Stomach (tissue), 19 donors: ENCODE measurements at places on chromosomes 5 and 9. TPM values are rescaled to one million over a fixed set of nuclear protein-coding genes. Genes with fewer than 3 reads are reported as not detected.

DNA sequence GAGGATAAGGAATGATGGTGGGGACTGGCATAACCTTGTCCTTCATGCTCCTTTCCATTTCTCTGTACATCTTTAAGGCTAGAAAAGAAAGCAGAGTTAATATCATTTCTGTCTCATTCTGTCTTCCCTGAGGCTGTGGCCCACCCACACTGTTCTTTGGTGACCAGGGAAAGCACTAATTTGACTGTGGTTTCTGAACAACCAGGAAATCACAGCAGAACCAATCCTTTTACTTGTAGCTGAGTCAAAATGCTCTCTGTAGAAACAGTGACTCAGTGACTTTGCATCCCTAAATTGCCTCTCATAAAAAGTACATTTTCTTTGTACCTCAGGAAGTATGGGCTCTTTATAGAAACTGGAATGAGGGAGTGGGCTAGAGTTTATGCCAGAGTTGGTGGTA is 28.1 kb downstream of the IL33 start:
- H3K27me3 ChIP-seq = no peaks in the 10 kb centered on the region
- DNase-seq = no peak
- H3K4me3 ChIP-seq = no peak overlapping the region
- H3K36me3 ChIP-seq = peaks cover 9% of the 10 kb centered on the region
- no peak overlapping the region for H3K27ac ChIP-seq
- H3K4me1 ChIP-seq = peaks cover 23% of the 10 kb centered on the region

DNA sequence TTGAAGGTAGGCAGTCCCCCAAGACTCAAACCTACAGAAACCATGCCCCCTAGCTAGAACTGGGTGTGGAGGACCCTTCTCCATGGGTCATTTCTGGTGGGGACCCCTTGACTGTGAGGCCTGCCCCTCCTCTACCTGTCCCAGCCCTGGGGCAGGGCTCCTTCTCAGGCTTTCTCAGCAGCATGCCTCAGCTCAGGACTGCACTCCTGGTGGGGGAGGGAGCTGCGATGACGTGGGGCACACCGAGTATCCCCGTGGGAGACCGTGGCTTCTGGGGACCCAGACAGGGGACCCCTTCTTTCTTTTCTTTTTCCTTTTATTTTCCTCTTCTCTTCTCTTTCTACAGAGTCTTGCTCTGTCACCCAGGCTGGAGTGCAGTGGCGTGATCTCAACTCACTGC is 27.0 kb upstream of the PITX1 start:
- H3K4me3 ChIP-seq = no peak overlapping the region
- DNase-seq = no peak
- H3K4me1 ChIP-seq = peaks cover 19% of the 10 kb centered on the region
- H3K27ac ChIP-seq = no peak overlapping the region
- H3K36me3 ChIP-seq = no peaks in the 10 kb centered on the region
- H3K27me3 ChIP-seq = no peaks in the 10 kb centered on the region

- H3K27ac ChIP-seq = no peak overlapping the region
- no peaks in the 10 kb centered on the region for H3K36me3 ChIP-seq
- no peaks in the 10 kb centered on the region for H3K4me1 ChIP-seq
- no peak overlapping the region for H3K4me3 ChIP-seq
- no peaks in the 10 kb centered on the region for H3K27me3 ChIP-seq
- DNase-seq = peak; percentile 32
These were observed 265.4 kb downstream of the RASEF start for GRCh38 chr9:82797534-82797933.

GRCh38 chr9:133889584-133890301 is 102.4 kb downstream of the VAV2 start:
- H3K27me3 ChIP-seq = no peaks in the 10 kb centered on the region
- peak; percentile 60 for DNase-seq
- H3K4me3 ChIP-seq = no peak overlapping the region
- H3K27ac ChIP-seq = no peak overlapping the region
- peaks cover 8% of the 10 kb centered on the region for H3K4me1 ChIP-seq

DNA sequence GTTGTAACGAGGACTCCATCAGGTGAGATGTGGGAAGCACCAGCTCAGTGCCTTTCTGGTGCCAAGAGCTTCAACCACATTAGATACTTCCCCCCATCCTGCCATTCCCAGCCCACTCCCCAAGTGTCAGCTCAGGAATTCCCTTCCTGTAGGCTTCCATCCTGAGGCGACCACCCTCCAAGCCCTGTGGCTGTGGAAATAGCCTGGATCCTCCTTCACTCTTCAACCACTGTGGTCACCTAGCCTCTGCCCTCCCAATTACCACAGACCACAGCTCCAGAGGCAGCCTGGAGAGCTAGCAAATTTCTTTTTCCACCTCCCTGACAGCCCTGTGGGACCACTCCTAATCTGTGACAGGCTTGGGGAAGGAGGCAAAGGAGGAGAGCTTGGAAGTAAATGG is 219.8 kb upstream of the MAP3K1 start:
- no peak overlapping the region for H3K27ac ChIP-seq
- no peaks in the 10 kb centered on the region for H3K36me3 ChIP-seq
- H3K4me3 ChIP-seq = no peak overlapping the region
- no peak for DNase-seq
- H3K27me3 ChIP-seq = no peaks in the 10 kb centered on the region

- no peaks in the 10 kb centered on the region for H3K27me3 ChIP-seq
- H3K4me3 ChIP-seq = no peak overlapping the region
- H3K36me3 ChIP-seq = peaks cover 99% of the 10 kb centered on the region
- H3K27ac ChIP-seq = no peak overlapping the region
These were observed 23.5 kb downstream of the ODF2 start for GRCh38 chr9:128479262-128479661.

DNA sequence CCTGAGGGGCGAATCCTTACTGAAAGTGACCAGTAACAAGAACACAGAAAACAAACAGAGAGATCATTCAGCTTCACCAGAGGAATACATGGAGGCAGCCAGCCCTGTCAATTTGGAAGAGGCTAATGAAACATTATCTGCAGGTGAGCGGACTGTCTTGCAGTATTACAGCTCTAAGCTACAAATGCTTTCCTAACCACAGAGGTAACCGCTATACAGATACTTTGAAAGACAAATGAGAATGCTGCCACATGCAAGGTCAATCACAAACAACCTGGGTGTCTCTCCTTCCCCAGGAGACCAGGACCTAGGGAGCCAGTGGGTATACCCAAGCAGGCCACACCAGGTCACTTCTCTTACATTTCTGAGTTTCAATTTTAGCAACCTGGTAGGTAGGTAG is 30.2 kb downstream of the EFNA5 start:
- H3K4me1 ChIP-seq = no peaks in the 10 kb centered on the region
- no peaks in the 10 kb centered on the region for H3K36me3 ChIP-seq
- no peak overlapping the region for H3K27ac ChIP-seq
- no peaks in the 10 kb centered on the region for H3K27me3 ChIP-seq

Gene TPM2
- total RNA-seq = 1,228 TPM

DNA sequence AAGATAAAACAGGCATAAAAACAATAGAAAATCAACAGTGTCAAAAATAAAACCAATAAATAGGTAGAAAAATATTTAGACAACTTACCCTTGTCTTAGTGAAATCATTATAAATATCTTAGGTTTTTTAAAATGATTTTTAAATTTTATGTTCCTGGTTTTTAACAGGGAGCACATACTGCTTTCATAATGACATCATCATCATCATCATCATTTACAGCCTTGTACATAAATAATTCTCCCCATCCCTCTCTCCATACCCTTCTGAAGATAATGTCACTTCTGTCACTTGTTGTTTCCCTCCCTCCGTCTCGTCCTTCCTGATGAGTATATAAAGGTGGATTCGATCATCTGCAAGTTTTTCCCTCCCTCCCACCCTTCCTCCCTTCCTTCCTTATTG is 56.6 kb downstream of the CDH9 start:
- no peaks in the 10 kb centered on the region for H3K4me1 ChIP-seq
- no peaks in the 10 kb centered on the region for H3K27me3 ChIP-seq
- no peak for DNase-seq

GRCh38 chr5:157540707-157541446 is 34.7 kb downstream of the ADAM19 start:
- H3K27ac ChIP-seq = peak overlapping the region; percentile 83
- peak; percentile 72 for DNase-seq
- H3K4me3 ChIP-seq = peak overlapping the region; percentile 6
- peaks cover 29% of the 10 kb centered on the region for H3K4me1 ChIP-seq
- peaks cover 9% of the 10 kb centered on the region for H3K36me3 ChIP-seq

Gene SHISAL2B
- not detected for total RNA-seq

DNA sequence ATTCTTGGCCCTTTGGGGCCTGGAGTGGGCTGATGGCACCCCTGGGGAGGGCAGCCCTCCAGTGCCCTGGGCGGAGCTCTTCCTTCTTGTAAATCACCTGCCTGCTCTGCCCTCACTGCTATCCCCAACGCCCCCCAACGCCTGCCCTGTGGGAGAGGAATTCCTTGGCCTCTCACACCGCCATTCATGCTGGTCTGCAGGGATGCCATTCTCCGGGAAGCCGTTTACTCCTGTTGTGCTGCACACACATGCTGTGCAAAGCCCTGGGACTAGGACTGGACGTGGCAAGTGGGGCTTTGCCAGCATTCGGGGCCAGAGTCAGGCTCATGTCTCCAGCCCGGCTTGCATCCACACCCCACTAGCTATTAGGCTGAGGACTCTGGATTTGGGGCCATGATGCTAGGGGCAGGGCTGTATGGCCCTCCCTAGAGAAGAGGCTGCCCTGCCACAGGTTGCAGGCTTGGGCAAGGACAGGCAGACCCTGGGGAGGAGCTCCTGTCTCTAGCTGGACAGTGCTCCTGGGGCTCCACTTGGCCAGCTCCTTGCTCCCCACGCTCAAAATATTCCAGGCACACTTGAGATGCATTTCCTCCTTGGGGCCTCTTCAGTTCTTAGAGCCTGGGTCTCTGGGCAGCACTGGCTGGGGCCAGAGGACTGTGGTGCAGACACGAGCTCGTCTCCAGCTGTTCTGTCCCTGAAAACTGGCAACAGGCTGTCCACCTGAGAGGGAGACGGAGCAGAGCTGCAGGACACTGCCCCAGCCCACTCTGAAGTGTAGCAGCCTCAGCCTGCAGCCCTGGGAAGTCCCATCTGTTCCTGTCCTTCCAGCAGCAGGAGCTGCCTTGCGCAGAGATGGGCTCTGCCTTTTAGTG is 226.9 kb downstream of the CACNA1B start:
- peaks cover 12% of the 10 kb centered on the region for H3K27me3 ChIP-seq
- H3K4me1 ChIP-seq = no peaks in the 10 kb centered on the region
- H3K4me3 ChIP-seq = no peak overlapping the region
- H3K36me3 ChIP-seq = no peaks in the 10 kb centered on the region
- DNase-seq = no peak
- H3K27ac ChIP-seq = no peak overlapping the region

GRCh38 chr9:130590305-130590704 is 10.9 kb downstream of the FUBP3 start:
- H3K4me1 ChIP-seq = peaks cover 10% of the 10 kb centered on the region
- H3K36me3 ChIP-seq = peaks cover 13% of the 10 kb centered on the region
- no peaks in the 10 kb centered on the region for H3K27me3 ChIP-seq
- peak; percentile 26 for DNase-seq
- H3K27ac ChIP-seq = no peak overlapping the region
- H3K4me3 ChIP-seq = no peak overlapping the region

Gene ANKRD34B
- not detected for total RNA-seq

GRCh38 chr9:86575825-86576525 is 221.8 kb upstream of the TUT7 start:
- no peaks in the 10 kb centered on the region for H3K36me3 ChIP-seq
- no peaks in the 10 kb centered on the region for H3K4me1 ChIP-seq
- no peak overlapping the region for H3K27ac ChIP-seq
- H3K4me3 ChIP-seq = no peak overlapping the region
- no peak for DNase-seq
- no peaks in the 10 kb centered on the region for H3K27me3 ChIP-seq

DNA sequence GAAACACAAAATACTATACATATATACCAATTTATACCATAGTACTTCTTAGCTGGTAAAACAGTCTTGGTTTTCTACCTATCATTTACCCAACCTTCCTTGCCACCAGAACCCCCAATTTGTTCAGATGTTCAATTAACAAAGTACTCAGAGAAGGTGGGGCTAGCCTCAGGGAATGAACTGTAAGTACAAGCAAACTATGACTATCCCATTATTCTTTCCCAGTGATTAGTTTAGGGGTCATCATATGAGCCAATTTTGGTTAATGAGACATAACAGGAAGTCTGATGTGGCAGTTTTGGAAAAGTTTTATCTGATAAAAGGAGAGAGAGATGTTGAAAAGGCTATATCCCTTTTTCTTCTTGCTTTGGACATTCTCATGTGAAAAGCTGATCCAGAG is 125.8 kb downstream of the DTWD2 start:
- no peak overlapping the region for H3K4me3 ChIP-seq
- H3K27ac ChIP-seq = no peak overlapping the region
- no peaks in the 10 kb centered on the region for H3K27me3 ChIP-seq

Gene SV2C
- total RNA-seq = 1.4 TPM

Gene PCDHB10
- 2.3 TPM for total RNA-seq

DNA sequence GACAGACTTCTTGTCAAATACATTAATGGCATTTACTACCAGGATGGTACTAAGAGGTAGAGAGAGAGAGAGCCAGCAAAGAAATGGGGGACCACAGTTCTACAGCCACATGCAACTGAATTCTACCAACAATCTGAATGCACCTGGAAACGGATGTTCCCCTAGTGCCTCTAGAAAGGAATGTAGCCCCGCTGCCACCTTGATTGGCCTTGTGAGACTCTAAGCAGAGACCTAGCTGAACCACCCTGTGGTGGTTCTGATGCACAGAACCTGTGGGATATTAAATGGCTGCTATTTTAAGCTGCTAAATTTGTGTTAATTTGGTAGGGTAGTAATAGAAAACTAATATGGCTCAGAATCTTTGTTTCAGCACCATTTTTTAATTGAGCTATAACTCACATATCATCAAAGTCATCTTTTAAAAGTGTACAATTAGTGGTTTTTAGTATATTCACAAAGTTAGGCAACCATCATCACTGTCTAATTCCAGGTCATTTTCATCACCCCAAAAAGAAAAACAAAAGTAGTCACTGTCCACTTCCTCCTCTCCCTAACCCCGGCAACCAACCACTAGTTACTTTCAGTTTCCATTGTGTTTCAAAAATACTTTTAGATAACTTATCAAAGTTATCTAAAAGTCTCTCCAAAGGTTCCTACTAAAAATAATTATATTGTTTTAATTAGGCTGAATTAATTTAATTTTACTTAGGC is 51.7 kb downstream of the CPLANE1 start:
- no peak overlapping the region for H3K4me3 ChIP-seq
- no peaks in the 10 kb centered on the region for H3K27me3 ChIP-seq
- H3K4me1 ChIP-seq = peaks cover 11% of the 10 kb centered on the region
- DNase-seq = no peak

DNA sequence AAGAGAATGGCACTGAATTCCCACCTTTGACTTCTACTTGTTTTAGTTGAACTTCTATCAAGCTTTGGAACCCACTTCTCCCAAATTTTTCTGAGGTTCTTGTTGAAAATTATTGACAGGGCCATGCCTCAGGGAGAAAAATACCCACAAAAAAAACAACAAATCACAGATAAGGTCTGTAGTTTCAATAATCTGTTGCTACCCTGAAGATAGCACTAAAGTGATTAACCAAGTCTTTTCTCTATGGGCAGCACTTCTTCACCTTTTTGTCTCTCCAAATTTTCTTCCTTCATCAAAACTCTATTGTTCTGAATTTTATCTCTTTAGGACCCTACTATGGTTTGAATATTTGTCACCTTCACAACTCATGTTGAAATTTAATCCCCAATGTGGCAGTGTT is 154.3 kb upstream of the FGF10 start:
- no peak for DNase-seq
- no peak overlapping the region for H3K4me3 ChIP-seq
- H3K27me3 ChIP-seq = no peaks in the 10 kb centered on the region
- H3K27ac ChIP-seq = no peak overlapping the region
- H3K36me3 ChIP-seq = no peaks in the 10 kb centered on the region

- DNase-seq = no peak
- no peaks in the 10 kb centered on the region for H3K4me1 ChIP-seq
- H3K4me3 ChIP-seq = no peak overlapping the region
- H3K36me3 ChIP-seq = no peaks in the 10 kb centered on the region
These were observed 29.4 kb downstream of the SH3RF2 start for GRCh38 chr5:145965804-145966203.

Gene TMEM267
- total RNA-seq = 14.5 TPM

Gene SPINK4
- not detected for total RNA-seq
